ENCODE measurements at places on chromosomes 12 and 14. TPM values are rescaled to one million over a fixed set of nuclear protein-coding genes. Genes with fewer than 3 reads are reported as not detected.

The CCDC175 gene
- not detected for polyA plus RNA-seq

The COL2A1 gene
- polyA plus RNA-seq: not detected

The USP5 gene
- polyA plus RNA-seq: 55.3 TPM

- no peaks in the 10 kb centered on the region for H3K27me3 ChIP-seq
- H3K27ac ChIP-seq: no peak overlapping the region
- no peaks in the 10 kb centered on the region for H3K4me1 ChIP-seq
- H3K36me3 ChIP-seq: peaks cover 46% of the 10 kb centered on the region
- H3K4me3 ChIP-seq: no peak overlapping the region
- DNase-seq: no peak
Observed at GRCh38 chr12:45388545-45388944, 172.7 kb downstream of the ANO6 start.

DNA sequence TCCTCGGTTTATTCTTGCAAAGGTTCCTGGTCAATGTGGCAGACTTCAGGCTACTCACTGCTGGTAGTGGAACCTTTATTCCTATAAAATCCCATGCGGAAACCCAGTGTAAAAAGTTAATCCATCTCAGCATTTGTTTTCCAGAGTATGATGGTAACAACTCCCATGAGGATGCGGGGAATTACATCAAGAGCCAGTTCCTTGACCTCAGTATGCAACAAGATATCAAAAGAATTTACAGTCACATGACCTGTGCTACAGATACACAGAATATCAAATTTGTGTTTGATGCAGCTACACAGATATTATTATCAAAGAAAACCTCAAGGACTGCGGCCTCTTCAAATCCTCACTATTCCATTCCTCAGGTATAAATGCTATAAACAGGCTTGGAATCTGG, 19.3 kb downstream of the CPM start:
- DNase-seq: no peak
- peaks cover 6% of the 10 kb centered on the region for H3K4me1 ChIP-seq
- H3K27ac ChIP-seq: no peak overlapping the region
- H3K27me3 ChIP-seq: no peaks in the 10 kb centered on the region

- no peaks in the 10 kb centered on the region for H3K27me3 ChIP-seq
- H3K4me1 ChIP-seq: peaks cover 46% of the 10 kb centered on the region
- H3K27ac ChIP-seq: no peak overlapping the region
- no peak overlapping the region for H3K4me3 ChIP-seq
- DNase-seq: no peak
Observed at GRCh38 chr12:42362647-42363260, 36.8 kb downstream of the PPHLN1 start.

GRCh38 chr12:91250273-91250665, 67.7 kb upstream of the DCN start:
- H3K4me1 ChIP-seq: no peaks in the 10 kb centered on the region
- no peak for DNase-seq
- no peaks in the 10 kb centered on the region for H3K36me3 ChIP-seq
- no peak overlapping the region for H3K4me3 ChIP-seq
- H3K27ac ChIP-seq: no peak overlapping the region

DNA sequence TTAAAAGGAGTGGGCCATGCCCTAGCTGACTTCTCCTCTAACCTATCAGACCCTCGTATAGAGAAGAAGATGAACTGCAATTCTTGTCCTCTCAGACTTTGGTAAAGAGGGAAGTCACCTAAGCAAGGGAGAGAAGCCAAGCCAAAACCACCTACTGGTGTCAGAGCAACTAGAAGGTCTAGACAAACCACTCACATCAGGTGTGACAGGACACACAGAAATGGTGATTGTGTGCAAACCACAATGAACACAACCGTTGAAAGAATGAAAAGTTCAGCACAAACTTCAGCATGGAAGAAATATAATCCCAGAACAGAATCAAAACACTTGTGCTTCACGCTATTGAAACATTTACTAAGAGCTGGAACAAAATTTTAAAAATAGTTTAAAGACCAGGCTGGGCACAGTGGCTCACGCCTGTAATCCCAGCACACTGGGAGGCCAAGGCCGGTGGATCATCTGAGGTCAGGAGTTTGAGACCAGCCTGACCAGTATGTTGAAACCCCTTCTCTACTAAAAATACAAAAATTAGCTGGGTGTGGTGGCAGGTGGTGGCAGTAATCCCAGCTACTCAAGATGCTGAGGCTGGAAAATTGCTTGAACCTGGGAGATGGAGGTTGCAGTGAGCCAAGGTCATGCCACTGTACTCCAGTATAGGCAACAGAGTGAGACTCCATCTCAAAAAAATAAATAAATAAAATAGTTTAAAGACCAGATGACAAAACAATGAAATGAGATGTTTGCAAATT, 56.2 kb upstream of the NTF3 start:
- H3K27ac ChIP-seq: no peak overlapping the region
- H3K4me3 ChIP-seq: no peak overlapping the region
- H3K27me3 ChIP-seq: peaks cover 5% of the 10 kb centered on the region
- H3K36me3 ChIP-seq: no peaks in the 10 kb centered on the region
- H3K4me1 ChIP-seq: no peaks in the 10 kb centered on the region
- no peak for DNase-seq

DNA sequence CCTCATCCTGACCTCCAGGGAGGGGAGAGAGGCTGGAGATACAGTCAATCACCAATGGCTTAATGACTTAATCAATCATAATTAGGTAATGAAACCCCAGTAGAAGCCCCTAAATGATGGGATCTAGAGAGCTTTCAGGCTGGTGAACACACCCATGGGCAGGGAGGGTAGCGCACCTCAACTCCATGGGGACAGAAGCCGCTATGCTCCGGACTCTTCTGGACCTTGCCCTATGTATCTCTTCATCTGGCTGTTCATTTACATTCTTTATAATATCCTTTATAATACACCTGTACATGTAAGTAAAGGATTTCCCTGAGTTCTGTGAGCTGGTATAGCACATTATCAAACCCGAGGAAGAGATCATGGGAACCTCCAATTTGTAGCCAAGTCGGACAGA, 205.9 kb downstream of the STXBP6 start:
- H3K4me1 ChIP-seq: no peaks in the 10 kb centered on the region
- no peak for DNase-seq
- peaks cover 17% of the 10 kb centered on the region for H3K27me3 ChIP-seq
- no peak overlapping the region for H3K4me3 ChIP-seq
- H3K36me3 ChIP-seq: no peaks in the 10 kb centered on the region

- DNase-seq: no peak
- H3K27ac ChIP-seq: no peak overlapping the region
- H3K36me3 ChIP-seq: no peaks in the 10 kb centered on the region
Observed at GRCh38 chr12:89384807-89385206, 32.5 kb upstream of the DUSP6 start.

GRCh38 chr14:69281450-69282169, 21.7 kb downstream of the GALNT16 start:
- no peaks in the 10 kb centered on the region for H3K36me3 ChIP-seq
- peaks cover 7% of the 10 kb centered on the region for H3K27me3 ChIP-seq
- H3K4me3 ChIP-seq: no peak overlapping the region
- DNase-seq: no peak

GRCh38 chr14:92513204-92513965, at the start of gene RIN3:
TSS of gene RIN3 (plus strand) at chr14:92513781. CDS start at chr14:92513933, 152 bp downstream.
- H3K4me3 ChIP-seq: peak within 1 kb of the TSS; percentile 75
- H3K27ac ChIP-seq: peak within 1 kb of the TSS; percentile 92
- DNase-seq: peak; percentile 42
- no peaks in the 10 kb centered on the region for H3K36me3 ChIP-seq
- H3K4me1 ChIP-seq: peaks cover 55% of the 10 kb centered on the region

Measured in naive thymus-derived CD8-positive, alpha-beta T cell (primary cell).